Activated CD8-positive, alpha-beta T cell treated with anti-CD3 and anti-CD28 coated beads for 36 hours (primary cell): ENCODE measurements at places on chromosomes 3 and 15. TPM values are rescaled to one million over a fixed set of nuclear protein-coding genes. Genes with fewer than 3 reads are reported as not detected.
A peak's percentile ranks its signal among the peaks of the same experiment; 100 is the strongest.

- DNase-seq = no peak
Measured at GRCh38 chr3:132317229-132317948, at the start of gene ACP3. ACP3 (plus strand) TSS chr3:132317407; CDS start chr3:132317457, 50 bp downstream.

DNA sequence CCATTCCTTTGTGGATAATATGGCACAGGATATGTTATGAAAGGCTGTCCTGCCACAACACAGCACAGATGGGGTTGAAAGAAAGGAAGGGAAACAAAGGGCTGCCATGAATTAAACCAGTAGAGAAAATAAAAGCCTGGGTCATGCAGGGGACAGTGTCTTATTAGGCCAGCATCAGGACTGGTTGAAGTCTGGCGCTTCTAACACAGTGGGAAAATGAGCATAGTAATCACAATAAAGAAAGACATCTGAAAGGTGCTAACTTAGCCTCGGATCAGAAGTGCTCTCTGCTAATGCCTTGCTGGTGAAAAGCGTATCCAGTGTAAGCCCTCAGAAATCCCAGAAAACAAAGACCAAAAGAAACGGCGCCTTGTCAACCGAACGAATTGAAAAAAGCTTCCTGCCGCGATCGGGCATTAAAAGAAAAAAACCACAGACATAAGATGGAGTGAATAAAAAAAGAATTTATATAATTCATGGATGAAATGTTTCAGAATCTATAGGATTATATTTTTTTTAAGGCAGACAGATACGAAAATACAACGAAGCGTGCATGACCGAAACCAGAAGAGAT, 566 bp upstream of the MKRN3 start:
- no peak for DNase-seq

Gene LEKR1
- total RNA-seq = 1.1 TPM

Gene GPR149
- not detected for total RNA-seq

GRCh38 chr3:120145542-120146285, 51.5 kb upstream of the GSK3B start:
- peak; percentile 54 for DNase-seq

DNA sequence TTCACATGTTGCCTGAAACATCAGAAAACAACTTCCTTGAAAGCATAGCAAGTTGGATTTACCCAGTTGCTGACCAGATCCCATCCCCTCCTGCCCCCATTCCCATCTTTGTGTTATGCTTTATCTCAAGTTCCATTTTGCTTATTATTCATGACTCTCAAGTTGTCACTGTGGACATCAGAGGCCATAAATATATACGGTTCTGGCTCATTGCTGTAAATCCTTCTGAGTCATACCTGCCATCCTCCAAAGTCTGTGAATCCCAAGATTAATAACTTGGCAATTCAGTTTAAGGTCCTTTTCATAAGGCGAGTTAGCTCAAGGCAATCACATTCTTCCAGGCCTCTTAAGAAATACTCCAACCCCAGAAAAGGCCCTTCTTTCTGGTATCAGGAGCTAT, 126.2 kb upstream of the C2CD4B start:
- DNase-seq = no peak

DNA sequence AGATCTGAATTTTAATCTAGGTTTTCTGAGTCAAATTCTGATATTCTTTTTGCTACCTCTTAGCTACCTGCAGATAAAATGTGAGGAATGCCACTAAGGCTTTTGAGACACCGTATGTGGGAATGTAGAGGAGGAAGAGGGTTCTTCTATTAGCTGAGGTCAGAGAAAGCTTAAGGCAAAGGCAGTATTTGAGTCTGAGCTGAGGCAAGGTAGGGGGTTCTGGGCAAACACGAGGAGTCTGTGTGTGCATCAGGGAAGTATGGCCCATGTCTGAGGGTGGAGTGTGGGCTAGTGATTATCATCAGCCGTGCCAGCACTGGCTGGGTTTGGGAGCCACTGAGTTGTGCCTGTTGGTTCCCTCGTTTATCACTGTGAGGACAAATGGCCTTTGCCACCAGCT, 181.1 kb downstream of the SOX2 start:
- no peak for DNase-seq

- no peak for DNase-seq
Measured at GRCh38 chr3:81518945-81519344, 242.5 kb downstream of the GBE1 start.

DNA sequence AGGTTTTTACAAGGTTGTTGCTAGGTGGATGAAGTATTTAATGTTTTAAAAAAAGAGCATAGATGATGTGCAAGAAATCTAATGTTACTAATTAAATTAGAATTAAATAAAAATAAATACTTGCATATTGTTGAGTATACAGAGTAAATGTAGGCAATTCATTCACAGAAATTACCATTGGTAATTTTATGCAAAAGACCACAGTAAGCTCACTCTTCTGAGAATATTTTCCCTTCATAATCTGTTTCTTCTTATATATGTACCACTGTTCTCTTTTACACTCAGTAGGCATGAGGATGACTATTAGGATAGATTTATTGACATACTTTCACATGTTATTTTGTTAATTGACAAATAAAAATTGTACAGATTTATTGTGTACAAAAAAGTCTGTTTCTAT, 681.2 kb upstream of the NECTIN3 start:
- no peak for DNase-seq

Gene MCF2L2
- 3.5 TPM for total RNA-seq

Gene RAD51
- 77.0 TPM for total RNA-seq

Gene ERC2
- 0.52 TPM for total RNA-seq

Gene MAP1A
- 0.78 TPM for total RNA-seq

DNA sequence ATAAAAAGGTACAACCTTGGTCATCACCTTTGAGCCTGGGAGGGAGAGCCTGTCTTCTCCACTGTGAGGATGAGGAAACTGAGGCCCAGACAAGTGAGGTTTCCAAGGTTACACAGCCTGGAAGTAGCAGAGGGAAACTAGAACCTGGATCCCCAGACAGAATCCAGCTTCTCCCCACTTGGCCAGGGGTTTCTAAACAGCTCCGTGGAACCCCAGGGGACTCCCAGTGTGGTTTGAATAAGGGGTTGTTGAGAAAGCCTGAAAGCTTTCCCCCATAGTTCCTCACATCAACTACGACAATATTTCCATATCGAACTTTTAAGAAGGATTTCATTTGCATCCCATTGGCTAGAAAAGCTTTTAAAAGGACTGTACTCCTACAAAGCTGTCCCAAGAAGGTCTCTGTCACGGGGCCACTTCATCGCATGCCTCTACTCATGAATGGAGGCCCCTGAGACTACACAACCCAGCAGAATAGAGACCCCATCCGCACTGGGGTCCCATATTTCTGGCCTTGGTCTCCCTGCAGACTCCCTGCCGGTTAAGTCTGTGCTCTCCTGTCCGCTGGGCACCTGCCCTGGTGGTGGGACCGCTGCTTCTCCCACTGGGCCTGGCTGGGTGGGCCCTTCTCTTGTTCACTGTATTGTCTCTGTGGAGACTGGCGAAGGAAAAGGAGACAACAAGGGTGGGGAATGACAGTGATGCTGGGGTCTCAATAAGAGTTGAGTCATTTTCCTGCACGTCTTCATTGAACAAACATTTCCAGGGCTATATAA, 178.5 kb downstream of the SMAD6 start:
- peak; percentile 8 for DNase-seq

Gene CTXN2
- not detected for total RNA-seq

DNA sequence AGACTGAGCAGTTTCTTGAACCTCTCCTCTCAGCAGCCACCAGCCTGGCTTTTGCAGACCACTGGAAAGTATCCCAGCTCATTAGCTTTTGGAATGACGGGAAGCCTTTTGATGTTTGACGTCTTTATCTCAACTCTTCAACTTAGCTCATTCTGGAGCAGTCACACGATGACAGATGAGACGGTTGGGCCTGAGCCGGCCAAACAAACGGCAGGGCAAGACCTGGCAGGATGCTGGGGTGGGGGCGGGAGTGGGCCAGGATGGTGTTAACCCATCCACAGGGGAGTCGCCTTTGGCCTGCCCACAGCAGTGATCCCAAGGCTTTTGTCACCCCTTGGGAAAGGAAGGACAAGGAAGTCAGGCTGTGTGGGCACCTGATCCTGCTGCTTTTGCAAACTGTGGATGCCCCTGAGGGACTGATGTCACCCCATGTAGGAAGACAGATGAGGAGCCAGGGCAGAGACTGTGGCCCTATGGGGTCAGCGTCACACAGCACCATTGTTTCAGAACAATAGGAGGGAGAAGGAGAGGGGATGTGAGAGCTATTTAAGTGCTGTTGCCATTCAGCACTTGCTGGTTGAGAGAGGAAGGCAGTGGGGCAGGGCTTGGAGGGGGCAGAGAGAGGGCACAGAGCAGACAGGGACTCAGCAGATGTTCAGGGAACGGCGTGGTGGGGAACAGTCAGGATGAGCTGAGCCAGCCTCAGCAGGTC, 121.9 kb upstream of the CTDSPL start:
- DNase-seq = no peak

DNA sequence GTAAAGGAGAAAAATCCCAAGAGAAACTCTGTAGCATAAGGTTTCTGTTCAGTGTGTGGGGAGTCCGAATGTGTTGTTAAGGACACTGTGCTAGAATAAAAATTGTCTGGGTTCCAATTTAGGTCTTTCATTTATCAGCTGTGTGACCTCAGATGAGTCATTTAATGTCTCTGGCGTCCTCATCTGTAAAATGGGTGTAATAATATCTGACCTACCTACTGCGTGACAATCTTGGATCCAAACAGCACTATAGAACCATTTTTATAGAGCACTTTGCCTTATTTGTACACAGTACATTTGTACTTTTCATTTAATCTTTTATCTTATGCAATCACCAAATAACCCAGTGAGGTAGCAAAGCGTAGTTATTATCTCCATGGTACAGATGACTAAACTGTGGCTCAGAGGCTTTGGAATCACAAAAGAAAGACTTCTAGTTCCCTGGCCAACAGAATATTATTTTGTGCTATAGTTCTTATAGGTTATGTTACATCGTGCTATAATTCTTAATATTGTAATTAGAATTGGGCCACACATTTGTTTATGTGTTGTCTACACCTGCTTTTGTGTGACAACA, 46.6 kb upstream of the TNIK start:
- no peak for DNase-seq

Gene CASR
- total RNA-seq = not detected

- DNase-seq = peak; percentile 31
Measured at GRCh38 chr15:45136378-45136764, 6.6 kb downstream of the DUOX1 start.

Gene COLQ
- total RNA-seq = 2.3 TPM

Gene ATP13A4
- 2.8 TPM for total RNA-seq

Gene ZNF660
- total RNA-seq = 1.0 TPM

GRCh38 chr3:107325446-107325845, 51.8 kb upstream of the CCDC54 start:
- DNase-seq = no peak

DNA sequence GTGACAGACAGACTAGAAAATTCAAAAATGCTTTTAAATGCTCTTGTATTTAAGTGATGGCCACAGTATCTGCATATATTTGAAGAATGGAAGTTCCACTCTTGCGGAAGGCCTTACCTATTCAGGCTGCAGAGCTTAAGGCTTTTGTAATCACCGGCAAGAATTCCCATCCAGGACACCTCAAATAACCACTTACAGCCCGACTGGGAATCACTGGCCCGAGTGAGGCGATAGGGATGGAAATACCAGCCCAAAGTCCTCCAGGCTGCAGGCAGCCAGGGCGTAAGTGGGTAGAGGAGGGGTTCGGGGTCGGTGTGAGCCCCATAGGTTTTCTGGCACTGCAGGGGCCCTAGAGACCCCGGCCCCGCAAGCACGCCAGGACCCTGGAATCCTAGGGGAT, 9.5 kb downstream of the CMTM7 start:
- DNase-seq = no peak

GRCh38 chr15:61906961-61907752, 153.1 kb downstream of the VPS13C start:
- DNase-seq = no peak

DNA sequence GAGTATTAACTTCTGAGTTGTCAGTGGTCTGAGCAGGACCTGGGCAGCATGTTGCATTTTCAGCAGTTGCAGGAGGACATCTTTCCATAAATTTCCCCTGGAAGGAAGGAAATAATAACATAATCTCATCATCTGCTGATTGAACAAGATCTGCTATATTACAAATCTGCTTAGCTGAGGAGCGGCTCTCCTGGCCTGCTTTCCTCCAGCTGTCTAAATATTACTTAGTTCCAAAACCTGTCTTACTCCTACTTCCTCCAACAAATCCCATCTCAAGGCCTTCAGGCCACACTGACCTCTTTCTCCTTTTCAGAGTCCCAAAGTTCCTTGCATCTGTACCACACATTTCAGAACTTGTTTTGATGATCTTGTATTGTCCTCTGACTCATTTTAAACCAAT, 364.4 kb upstream of the MCTP2 start:
- no peak for DNase-seq

GRCh38 chr15:73069109-73069508, 16.8 kb downstream of the NEO1 start:
- no peak for DNase-seq

GRCh38 chr15:29207758-29208108, 61.9 kb downstream of the NSMCE3 start:
- DNase-seq = no peak

GRCh38 chr15:51105430-51106016, 10.8 kb upstream of the TNFAIP8L3 start:
- no peak for DNase-seq

DNA sequence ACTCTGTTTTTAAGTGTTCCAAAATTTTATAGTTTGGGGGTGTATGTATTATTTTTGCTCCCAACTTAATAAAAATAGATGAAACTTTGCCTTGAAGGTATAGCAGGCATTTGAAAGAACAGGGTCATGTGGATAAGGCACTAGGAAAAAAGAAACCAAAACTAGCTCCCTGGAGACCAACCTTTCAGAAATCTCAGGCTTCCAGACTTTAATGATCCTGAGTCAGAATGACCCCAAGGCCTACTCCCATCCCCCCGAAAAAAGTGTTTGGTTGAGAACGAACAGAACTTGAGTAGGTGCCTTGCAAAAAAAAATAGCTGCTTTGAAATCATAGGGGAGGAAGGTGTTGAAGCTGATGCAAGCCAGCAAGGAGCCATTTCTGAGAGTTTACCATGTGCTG, 309.5 kb downstream of the THSD4 start:
- DNase-seq = no peak

DNA sequence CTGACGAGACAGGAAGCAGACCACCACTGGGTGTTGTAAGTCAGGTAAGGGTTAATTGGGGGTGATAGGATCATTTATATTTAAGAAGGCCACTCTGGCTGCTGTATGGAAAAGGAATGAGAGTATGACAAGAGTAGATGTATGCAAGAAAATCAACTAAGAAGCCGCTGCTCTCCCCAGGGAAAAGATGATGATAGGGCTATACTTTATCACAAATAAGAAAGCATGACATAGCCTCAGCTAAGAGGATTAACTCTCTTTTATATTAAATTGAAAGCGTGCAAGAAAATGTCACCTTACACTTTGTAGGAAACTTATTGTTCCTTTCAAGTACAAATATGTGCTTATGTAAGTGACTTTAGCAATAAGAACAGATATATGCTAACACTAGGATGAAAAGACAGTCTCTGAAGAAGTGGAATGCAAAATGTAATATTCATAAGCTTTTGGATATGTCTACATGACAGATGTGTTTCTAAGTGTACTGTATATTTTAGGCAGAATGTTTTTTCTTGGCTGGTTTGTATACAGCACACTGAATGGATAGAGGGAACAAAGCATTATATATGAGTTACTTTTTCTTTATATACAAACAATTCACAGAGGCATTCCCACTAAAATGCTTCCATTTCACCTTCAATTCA, 8.7 kb upstream of the NDUFB4 start:
- no peak for DNase-seq

Gene GOLGA8O
- 1.7 TPM for total RNA-seq
